Right lung (tissue), 10 donors: ENCODE measurements at places on chromosomes 5 and 9. TPM values are rescaled to one million over a fixed set of nuclear protein-coding genes. Genes with fewer than 3 reads are reported as not detected.

Gene KIF24
- polyA plus RNA-seq: 6.7 TPM

Gene NOTCH1
- polyA plus RNA-seq: 21.3 TPM

GRCh38 chr5:180807654-180808414 is 5.2 kb upstream of the MGAT1 start:
- DNase-seq: no peak

DNA sequence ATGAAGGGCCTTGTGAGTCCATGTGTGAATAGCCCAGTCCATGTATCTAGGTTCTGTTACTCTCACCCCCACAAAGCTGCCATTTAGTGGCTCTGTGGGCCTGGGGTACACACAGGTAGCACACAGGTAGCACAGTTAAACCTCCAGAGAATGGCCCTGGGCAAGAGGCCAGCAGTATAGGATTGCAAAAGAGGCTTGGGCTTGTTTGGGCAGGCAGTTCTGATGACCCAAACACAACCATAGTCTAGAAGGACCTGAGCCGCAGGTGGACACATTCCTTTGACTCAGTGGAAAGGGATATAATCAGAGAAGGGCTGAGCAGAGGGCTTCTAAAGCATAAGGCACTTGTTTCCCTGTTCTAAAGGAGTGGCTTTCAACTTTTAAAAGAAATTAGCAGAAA is 326.8 kb upstream of the SGCD start:
- DNase-seq: no peak

DNA sequence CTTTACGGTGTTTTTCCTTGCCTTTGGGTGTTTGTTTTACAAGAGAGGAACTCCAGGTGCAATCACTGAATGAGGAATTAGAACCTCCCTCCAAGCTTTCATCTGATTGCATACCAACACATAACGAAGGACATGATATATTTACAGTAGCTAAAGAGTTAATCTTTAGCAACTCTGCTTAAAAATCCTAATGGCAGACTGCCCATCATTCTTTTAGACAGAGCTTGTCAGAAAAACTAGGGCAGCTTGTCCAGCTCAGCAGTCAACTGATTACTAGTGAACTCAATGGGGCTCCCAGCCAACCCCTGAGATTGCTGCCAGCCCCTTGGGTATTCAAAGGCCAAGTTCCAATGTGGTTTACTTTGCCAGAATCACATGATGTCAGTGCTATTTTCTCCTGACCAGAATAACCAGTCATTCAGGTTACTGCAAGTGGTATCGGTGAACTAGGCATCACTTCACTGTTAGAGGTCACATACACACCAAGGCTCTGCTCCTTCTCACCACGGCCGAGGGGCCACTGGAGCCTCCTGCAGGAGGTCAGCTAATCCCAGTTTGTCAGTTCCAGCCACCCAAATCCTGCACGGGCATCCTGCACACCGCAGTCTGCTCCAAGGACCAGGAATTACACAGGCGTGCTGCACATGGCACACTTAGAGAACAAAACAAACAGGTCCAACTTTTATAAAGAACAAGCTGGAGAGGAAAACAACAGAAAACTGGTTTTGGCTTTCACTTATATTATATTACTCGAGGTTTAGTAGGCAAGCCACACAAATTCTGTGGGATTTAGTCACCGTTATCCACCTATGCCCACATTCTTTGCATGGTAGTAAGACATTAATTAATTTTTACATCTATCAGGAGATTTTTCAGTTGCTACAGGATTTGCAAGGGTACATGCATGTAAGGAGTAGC is 62.5 kb downstream of the NFIB start:
- peak; percentile 87 for DNase-seq

GRCh38 chr5:55437452-55437851 is 97.3 kb downstream of the PLPP1 start:
- no peak for DNase-seq

DNA sequence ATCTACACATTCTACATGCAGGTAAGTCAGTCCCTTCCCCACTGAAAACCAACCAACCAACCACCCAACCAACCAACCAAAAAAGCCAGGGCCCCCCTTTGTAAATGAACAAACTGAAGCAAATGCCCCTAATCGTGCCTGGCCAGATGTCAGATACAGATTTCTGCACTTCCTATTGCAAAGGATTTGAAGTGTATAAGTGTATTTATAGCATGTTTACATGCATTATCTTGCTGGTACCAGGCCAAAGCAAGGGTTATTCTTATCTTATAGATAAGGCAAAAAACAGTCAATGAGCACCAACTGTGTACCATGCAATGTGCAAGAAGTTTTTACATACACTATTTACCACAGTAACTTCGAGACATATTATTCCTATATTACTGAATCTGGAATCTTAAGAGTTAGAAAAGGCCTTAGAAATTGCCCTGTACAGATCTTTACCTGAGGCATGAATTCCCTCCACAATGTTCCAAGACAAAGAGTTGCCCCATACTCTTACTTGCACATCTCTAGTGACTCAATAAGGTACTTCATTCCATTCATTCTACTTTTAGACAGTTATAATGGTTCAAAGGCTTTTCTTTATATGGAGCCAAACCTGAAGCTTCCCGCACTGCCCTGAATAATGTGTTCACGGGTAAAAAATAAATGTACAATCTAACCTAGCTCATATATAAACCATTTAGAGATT is 51.7 kb upstream of the NR5A1 start:
- no peak for DNase-seq

DNA sequence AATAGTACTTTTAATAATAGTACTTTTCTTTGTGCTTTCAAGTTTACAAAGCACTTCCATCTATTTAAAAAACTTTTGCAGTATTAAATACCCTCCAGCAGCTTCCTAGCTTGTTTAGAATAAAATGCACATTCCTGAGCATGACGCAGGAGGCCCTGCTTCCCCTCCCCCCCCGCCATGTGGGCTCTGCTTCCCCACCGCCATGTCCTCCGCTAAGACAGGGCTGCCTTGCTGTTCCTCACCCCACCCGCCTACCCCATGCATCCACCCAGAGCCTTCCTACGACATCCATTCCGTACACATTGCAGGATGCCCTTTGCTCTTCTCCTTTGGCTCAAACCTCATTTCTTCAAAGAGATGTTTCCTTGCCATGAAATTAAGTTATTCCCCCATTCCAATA is 205.9 kb upstream of the MSX2 start:
- DNase-seq: no peak

- DNase-seq: no peak
Observed at GRCh38 chr5:119332978-119333401, 22.8 kb upstream of the TNFAIP8 start.

GRCh38 chr5:82720213-82721086 is 356.7 kb downstream of the TMEM167A start:
- no peak for DNase-seq

DNA sequence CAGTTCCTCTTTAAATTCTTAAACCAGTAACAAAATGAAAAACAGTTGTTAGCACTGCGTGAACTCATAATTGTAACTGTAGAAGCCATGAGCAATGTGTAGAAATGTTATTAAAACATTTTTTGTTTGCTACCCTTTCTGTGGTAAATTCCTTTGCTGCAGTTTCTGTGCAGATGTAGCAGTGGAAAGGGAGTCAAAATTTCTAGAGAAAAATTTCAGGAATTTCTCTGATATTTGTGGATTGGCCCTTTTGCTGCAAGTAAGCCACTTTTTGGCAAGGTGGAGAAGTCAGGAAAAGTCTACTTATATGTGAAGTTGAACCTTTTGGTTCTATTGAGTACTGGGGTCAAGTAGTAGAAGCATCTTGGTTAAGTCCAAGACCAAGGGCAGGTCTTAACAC is 10.1 kb downstream of the FBXL7 start:
- no peak for DNase-seq

GRCh38 chr5:1751864-1752822 is 47.5 kb downstream of the MRPL36 start:
- no peak for DNase-seq

DNA sequence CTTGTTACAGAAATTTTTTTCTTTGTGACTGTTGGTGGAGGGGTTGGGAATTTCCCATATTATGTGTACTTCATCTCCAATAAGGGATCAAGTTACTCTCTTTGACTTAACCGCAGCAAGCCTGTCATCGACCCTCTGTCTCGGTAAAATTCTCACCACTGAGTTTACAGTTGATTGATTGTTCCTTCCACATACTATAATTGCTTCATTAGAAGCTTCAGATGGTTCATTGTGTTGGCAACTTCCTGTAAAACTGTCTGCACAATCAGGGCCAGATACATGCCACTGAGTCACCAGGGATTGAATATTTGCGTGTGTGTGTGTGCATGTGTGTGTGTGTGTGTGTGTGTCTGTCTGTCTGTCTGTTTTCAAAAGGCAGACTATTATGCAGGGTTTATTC is 176.6 kb downstream of the ZNF462 start:
- no peak for DNase-seq
